ENCODE measurements at places on chromosomes 2 and 18.

- DNase-seq = peak; percentile 32
Measured at GRCh38 chr2:96264656-96265348, 995 bp downstream of the TMEM127 start.

- peak; percentile 72 for DNase-seq
Measured at GRCh38 chr18:62586151-62586774, 63.4 kb downstream of the ZCCHC2 start.

- peak; percentile 61 for DNase-seq
Measured at GRCh38 chr18:35267161-35267651, 22.8 kb downstream of the ZSCAN30 start.

DNA sequence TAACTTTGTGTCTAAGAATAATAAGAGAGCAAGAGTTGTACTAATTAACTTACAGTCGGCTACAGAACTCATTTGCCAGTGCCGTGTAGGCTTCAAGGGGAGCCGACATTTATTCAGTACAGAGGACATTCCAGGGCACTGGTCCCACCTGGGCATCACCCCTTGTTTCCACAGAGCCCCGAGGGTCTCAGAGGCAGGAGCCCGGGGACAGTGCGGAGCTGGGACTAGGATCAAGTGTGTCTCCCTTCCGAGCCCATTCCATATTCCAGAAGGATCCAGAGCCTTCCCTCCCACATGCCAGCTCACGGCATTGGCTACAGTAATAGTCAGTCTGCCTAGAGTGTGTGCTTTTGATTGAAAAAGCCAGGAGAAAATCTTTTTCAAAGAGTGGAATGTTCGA, 71.5 kb upstream of the CTDP1 start:
- no peak for DNase-seq

Measured in stimulated activated naive CD4-positive, alpha-beta T cell treated with Interleukin-2 at 50 U/mL for 16 hours (primary cell).